Activated CD4-positive, alpha-beta T cell treated with anti-CD3 and anti-CD28 coated beads, Interleukin-2, amount 50 U/mL, for 48 hours (primary cell): ENCODE measurements at places on chromosomes 5 and 9.

DNA sequence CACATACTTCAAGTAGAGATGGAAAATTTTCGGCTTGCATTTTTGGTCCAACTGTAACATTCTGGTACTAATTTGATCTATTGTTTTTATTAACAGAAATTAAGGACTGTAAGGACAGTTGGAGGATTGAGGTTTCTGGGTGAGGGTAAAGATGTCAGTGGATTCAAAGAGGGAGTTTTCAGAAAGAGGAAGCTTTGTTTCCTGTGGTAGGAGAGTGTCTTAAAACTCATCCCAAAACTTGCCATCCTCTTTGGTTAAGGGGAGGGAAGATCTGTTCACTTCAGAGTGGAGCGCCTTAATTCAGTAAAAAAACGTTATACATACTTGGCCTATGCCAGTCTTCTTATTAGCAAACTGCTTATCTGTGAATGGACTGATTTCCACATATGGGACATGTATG is 13.8 kb downstream of the CNTRL start:
- no peak for DNase-seq

GRCh38 chr9:76610011-76610352 is 151.0 kb downstream of the GCNT1 start:
- DNase-seq, result no peak

DNA sequence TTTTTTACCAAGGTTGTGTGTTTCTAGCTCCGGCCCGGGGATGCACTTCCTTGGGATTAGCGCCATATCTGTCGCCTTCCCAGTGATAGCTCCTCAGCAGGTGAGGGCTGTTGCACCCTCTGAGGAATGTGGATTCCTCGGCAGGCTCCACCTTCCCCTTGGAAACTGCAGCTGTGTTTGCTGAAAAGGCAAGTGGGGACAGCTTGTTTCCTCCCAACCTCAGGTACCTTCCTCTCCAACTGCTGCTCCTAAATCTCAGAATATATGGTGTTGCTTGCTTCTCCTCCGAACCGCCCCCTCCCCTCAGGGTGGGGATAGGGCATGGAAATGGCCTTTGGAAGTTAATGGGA is 1.3 kb downstream of the SLC1A1 start:
- no peak for DNase-seq

GRCh38 chr9:95641586-95641985 is 124.8 kb upstream of the PTCH1 start:
- DNase-seq, result no peak

- DNase-seq, result no peak
These were observed 323.4 kb downstream of the TRPM3 start for GRCh38 chr9:70798018-70798417.

DNA sequence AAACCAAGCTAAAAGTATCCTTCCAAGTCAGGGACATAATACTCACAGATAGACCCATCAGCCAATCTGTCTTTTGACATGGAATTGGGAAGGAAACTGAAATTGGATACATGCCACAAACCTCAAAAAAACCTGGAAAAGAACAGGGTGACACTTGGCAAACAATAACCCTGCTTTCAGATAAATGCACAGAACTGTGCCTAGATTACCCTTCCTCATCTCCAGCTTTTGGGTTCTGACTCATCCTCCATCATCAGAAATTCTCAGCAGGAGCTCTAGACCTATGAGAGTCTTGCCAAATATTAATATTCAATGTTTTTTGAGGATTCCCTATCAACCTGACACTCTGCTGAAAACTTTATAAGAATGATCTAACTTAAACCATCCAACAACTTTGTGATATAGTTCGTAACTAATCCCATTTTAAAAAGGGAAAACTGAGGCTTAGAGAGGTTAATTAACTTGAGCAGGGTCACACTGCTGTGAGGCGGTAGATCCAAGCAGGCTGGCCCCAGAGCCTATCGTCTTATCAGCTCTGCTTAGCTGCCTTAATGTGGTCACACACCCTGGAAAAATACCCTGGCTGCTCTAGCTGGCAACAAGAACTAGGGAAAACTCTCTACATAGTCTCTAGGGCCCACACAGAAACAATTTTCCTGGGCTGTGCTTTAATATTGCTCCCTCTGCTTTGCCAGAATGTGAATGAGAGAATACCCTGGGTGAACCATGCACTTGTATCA is 157.0 kb upstream of the TRPC7 start:
- DNase-seq, result no peak

DNA sequence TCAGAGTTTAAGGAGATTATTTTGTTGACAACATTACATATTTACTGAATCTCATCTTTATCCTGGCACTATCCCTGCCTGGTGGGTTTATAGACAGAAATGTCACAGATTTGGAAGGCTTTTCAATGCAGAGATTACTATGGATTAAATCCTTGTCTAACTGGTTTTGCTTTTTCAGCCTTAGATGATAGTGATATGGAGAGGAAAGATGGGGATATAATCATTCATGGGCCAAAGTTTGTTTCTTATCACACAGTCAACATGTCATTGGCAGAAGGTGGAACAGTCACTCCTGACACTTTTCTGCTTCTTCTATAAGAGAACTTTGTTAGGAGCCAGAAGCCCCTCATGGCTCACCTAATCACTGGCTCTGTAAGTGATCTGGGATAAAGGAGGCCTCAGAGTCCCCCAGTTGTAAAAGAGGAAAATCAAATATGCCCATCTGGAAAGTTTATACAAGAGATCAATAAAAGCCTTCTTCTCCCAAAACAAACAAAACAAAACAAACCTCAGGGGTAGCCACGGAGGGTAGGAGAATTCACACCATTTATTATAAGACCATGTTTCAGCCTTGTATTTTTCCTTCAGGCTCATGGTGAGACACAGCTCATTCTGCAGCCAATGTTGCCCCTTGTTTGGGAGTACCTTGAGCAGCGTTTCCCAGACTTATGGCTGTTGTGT is 101.2 kb downstream of the PCSK1 start:
- DNase-seq, result no peak

DNA sequence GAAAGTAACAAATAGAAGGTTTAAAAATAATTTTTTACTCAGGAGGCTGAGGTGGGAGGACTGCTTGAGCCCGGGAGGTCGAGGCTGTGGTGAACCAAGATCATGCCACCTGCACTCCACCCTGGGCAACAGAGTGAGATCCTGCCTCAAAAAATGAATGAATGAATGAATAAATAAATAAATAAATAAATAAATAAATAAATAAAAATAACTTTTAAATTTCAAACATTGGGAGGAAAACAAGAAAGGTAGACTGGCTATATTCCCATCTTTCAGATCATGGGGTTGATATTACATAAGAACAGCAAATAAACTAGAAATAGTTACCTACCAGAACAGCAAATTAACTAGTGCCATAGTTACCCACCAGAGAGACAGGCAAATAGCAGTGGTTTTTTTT is 75.7 kb downstream of the LHX2 start:
- no peak for DNase-seq

GRCh38 chr5:34957857-34958690 is 28.7 kb downstream of the DNAJC21 start:
- peak; percentile 5 for DNase-seq

DNA sequence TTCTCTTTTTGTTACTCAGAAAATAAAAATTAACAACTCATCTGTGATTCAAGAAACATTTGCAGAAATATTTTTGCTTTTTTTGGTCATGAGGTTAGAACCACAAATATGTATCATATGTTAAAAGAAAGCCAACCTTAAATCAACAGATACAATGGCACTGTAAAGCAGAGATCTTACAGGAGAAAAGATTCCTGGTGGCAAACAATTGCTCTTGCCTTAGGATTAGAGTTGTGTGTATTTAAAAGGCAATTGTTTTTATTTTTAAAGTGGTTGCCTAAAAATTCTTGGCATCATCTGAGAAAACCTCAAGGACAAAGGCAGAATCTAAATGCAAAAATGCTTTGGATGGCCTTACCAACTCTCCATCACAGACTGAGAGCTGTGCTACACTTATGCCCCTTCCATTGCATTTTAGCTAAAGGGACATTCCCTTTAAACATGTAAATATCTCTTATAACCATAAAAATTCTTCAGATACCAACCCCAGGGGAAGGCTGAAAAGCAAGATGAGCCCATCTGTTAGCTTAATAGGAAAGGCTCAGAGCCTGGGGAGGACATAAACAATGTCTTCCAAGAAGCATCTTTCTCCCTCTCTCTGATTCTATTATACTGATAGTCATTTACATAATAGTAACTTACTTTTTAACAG is 100.4 kb downstream of the FAM114A2 start:
- no peak for DNase-seq

DNA sequence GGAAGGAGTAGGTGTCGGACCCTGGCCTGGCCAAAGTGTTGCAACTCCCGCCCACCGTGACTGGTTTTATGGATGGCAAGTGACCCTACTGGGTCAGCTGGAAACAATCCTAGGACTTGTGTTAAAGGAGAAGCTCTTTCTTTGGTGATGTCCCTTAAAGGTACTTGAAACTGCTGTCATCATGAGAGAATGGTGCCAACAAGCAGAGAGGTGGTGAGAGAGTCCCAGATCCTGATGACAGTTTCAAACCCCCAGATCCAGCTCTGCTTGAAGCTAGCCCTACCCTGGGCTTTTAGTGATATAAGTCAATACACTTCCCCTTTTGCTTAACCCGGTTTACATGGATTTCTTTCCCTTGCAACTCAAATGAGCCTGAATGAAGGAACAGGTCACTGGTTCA is 72.5 kb upstream of the UBTD2 start:
- no peak for DNase-seq

GRCh38 chr5:73321757-73322436 is 126.7 kb downstream of the FOXD1 start:
- no peak for DNase-seq

DNA sequence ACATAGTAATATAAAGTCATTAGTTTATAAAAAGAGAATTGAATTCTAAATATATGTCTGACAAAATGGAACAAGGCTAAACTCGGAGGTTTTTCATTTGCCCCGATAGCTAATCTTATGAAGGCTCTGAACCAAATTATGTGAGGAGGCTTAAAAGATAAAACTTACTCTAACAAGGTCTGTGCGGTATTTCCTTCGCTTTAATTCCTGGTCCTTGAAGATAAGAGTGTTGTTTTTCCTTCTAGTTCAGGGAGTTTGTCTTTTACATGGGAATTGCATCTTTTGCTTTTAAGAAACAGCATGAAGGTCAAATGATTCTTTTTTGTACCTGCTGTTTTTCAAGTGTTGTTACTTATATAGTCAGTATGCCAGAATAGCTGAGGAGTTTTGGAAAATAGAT is 68.2 kb downstream of the UBE2QL1 start:
- no peak for DNase-seq
